ENCODE measurements at places on chromosomes 13 and 19.

DNA sequence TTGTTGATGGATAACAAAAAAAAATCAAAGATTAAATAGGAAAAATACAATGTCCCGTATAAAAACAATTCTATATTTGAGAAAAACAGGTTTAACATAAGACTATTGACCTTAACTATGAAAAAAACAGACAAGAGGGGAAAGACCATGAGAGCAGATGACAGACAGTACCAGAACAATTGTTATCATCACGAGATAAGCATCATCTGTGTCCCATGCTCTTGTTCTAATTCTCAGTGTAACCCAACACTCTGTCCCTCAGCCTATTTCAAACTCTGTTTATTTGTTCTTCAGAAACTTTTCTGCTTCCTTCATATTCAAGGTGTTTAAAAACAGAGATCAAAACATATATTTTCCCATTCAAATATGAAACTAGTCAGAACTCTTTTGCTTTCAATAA lies 216.4 kb downstream of the PCDH9 start:
- DNase-seq: no peak

GRCh38 chr19:9847087-9847671 lies 12.1 kb downstream of the PIN1 start:
- no peak for DNase-seq

- DNase-seq: no peak
Observed at GRCh38 chr19:12670159-12670928, 3.7 kb downstream of the WDR83 start.

- DNase-seq: no peak
Observed at GRCh38 chr13:110133425-110134235, 173.3 kb downstream of the COL4A1 start.

GRCh38 chr13:99870541-99870940 lies 101.0 kb downstream of the ZIC5 start:
- no peak for DNase-seq

- DNase-seq: no peak
Observed at GRCh38 chr19:19542507-19542906, 4.4 kb downstream of the CILP2 start.

- DNase-seq: no peak
Observed at GRCh38 chr13:47499358-47500150, 501.5 kb downstream of the SUCLA2 start.

DNA sequence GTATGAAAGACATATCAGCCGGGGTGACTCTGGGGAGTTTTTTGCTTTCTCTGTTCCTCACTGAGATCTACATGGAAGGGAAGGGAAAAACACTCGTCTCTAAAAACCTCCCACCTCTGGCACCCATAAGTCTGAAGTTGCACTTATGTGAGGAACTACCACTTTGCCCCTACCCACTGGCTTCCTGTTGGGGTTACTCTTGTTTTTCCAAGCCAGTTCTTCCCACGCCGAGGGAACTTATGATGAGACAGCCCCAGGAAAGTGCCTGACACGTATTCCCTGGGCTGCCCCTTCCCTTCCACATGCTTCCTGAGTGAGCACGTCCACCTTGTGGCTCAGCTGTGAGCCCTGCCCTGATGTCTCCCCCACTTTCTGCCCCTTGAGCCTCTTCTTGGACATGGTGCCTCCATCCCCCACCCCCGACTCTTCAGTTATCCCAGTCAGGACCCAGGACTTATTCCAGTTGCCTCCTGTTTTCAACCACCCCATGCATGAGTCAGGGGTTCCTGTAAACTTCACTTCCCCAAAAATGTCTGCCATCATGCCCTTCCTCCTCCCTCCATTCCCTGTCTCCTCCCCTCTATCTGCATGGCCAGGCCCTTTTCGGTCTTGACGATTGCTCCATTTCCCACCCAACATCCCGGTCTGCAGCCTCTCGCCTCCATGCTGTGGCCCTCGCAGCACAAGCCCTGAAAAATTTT lies 5.1 kb upstream of the SIGLEC7 start:
- DNase-seq: no peak

DNA sequence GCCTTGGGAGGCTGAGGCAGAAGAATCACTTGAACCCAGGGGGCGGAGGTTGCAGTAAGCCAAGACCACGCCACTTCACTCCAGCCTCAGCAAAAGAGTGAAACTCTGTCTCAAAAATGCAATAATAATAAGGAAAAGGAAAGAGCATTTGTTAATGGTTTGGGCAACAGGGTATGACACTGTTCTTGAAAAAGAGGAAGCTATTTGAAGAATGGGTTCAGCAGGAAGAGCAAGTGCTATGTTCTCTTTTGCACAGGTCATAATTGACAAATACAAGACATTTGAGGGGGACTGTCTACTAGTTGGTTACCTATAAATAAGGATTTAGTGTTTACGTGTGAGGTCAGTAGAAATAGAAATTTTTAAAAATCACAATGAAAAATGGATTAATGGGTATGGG lies 218.3 kb downstream of the DCT start:
- no peak for DNase-seq

GRCh38 chr13:87820241-87820640 lies 149.1 kb downstream of the SLITRK5 start:
- no peak for DNase-seq

- DNase-seq: no peak
Observed at GRCh38 chr13:43785650-43786471, 911 bp downstream of the ENOX1 start.

DNA sequence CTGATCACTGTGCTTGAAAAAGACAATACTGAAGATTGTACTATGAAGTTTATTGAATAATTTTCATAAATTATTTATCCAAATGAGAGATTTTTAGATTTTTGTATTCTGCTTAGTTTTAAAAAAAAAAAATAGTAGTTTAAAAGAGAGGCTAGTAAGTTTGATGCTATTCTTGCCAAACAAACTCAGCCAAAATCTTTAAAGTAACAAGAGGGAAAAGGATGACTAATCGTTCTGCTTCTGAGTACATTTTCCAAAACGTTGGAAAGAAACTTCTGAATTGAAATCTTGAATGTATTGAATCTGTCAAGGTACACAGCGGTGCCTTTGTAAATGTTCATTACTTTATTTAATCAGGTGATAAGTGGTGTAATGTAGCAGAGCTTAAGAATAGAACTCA lies 34.4 kb downstream of the NUP58 start:
- DNase-seq: no peak

DNA sequence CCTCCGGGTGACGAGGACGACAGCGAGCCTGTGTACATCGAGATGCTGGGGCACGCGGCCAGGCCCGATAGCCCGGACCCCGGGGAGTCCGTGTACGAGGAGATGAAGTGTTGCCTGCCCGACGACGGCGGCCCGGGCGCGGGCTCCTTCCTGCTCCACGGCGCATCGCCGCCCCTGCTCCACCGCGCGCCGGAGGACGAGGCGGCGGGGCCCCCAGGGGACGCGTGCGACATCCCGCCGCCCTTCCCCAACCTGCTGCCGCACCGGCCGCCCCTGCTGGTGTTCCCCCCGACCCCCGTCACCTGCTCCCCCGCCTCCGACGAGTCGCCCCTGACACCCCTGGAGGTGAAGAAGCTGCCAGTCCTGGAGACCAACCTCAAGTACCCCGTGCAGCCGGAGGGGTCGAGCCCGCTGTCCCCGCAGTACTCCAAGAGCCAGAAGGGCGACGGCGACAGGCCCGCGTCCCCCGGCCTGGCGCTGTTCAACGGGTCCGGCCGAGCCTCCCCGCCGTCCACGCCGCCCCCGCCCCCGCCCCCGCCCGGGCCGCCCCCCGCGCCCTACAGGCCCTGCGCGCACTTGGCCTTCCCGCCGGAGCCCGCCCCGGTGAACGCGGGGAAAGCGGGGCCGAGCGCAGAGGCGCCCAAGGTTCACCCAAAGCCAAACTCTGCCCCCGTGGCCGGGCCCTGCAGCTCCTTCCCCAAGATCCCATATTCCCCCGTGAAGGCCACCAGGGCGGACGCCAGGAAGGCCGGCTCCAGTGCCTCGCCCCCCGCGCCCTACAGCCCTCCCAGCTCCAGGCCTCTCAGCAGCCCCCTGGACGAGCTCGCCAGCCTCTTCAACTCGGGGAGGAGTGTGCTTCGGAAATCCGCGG lies 511.3 kb downstream of the MYO16 start:
- no peak for DNase-seq

DNA sequence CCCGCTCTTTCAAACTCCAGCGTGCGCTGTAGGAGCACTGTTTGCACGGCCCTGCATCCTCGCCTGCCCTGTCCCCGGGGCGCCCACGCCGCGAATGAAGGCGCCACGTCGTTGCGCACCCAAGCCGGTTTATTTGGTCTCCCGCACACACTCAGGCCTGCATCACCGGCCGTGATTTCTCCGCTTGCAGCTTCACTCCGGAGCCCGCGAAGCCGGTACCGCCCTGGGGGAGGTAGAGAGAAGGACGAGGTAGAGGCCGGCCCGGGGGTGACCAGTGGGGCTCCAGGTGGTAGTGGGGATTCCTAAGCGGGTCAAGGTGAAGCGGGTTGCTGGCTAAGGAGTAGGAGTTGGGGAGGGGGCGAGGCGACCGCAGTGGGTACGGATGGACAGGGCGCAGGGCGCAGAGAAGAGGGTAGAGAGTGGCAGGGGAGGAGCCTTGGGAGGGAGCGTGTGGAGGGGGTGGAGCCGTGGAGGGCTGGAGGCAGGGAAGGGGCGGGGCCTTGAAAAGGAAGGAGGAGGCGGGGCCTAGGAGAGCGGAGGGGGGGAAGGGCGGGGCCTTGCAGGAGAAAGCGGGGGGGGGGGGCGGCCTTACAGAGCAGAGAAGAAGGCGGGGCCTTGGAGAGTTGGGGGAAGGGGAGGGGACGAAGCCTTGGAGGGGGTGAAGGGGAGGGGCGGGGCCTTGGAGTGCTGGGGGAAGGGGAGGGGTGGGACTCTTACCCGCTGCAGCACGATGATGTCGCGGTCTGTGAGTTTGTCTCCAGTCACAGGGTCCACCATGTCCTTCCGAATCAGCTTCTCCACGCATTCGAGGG lies 24.6 kb downstream of the NOSIP start:
- DNase-seq: peak; percentile 81

- DNase-seq: no peak
Observed at GRCh38 chr19:12789098-12789903, 2.0 kb upstream of the JUNB start.

GRCh38 chr13:99600318-99600717 lies 99.0 kb downstream of the TM9SF2 start:
- DNase-seq: no peak

DNA sequence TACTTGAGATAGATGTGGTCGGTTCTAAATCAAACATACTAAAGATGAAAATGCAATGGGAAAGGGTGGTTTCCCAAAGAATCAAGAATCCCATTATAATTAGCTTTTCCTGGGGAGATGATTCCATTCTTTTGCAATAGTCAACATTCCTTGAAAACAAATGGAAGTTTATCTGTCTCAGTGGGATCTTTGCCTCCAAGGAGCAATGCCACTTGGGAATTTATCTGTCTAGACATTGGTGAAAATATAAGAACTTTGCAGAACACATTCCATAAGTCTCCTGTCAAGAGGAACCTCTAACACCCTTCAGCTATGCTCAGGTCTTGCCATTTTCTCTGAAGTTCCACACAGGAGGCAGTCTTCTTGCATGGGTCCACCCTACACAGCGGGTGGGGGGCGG lies 152.5 kb downstream of the KCTD12 start:
- DNase-seq: no peak

- DNase-seq: no peak
Observed at GRCh38 chr19:45348367-45349125, 8.0 kb downstream of the KLC3 start.

Data from NCI-H1436 (cell line).